ENCODE measurements at places on chromosomes 12 and 14.

GRCh38 chr14:70416725-70417349 is at the start of gene SYNJ2BP:
TSS of gene SYNJ2BP (minus strand) at chr14:70417090. CDS start at chr14:70416963, 127 bp downstream.
- peak; percentile 11 for DNase-seq

- no peak for DNase-seq
Observed at GRCh38 chr14:69688299-69688649, 76.9 kb downstream of the SUSD6 start.

- DNase-seq: peak; percentile 17
Observed at GRCh38 chr12:59403259-59403932, 192.4 kb upstream of the SLC16A7 start.

- no peak for DNase-seq
Observed at GRCh38 chr12:91396293-91396692, 213.7 kb upstream of the DCN start.

GRCh38 chr14:102775855-102776760 is 1.1 kb upstream of the TRAF3 start:
- no peak for DNase-seq

- DNase-seq: no peak
Observed at GRCh38 chr14:38989922-38990546, 113.0 kb downstream of the SEC23A start.

DNA sequence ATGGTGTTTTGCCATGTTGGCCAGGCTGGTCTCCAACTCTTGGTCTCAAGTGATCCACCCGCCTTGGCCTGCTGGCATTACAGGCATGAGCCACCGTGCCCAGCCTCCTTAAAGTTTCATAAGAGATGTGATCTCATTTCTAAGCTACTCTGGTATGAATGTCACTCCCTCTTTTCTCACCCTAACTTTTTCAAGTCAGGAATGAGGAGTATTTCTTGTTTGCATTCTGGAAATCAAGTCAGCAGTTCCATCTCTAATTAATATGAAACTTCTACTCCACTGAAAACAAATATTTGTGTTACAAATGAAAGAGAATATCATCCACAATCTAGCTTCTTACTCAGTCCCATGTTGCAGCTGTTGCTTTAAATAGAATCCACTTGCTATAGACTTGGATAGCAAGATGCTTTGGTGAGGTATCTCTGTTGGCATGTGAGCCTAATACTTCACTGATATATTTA is 61.3 kb downstream of the ARF6 start:
- DNase-seq: no peak

- DNase-seq: no peak
Observed at GRCh38 chr12:103768467-103769123, 72.4 kb downstream of the NT5DC3 start.

DNA sequence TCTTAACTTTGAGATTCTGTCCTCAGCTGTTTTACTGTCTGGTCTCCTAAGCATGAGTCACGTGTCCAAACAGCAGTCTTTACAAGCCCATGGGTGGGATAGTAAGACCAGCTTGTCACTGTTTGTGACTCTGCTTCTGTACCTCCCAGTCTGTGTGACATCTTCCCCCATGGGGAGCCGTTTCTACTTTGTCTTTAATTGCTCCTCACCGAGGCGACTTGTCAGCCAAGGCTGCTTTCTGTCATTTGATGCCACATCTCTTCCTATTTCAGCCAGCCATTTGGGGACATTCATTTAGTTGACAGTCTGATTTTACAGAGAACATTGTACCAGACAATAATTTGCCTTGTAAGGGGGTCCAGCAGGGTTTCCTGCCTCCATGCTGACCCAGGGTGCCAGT is 534.8 kb downstream of the NRXN3 start:
- DNase-seq: no peak

GRCh38 chr12:3243376-3244084 is 166.4 kb downstream of the TSPAN9 start:
- no peak for DNase-seq

DNA sequence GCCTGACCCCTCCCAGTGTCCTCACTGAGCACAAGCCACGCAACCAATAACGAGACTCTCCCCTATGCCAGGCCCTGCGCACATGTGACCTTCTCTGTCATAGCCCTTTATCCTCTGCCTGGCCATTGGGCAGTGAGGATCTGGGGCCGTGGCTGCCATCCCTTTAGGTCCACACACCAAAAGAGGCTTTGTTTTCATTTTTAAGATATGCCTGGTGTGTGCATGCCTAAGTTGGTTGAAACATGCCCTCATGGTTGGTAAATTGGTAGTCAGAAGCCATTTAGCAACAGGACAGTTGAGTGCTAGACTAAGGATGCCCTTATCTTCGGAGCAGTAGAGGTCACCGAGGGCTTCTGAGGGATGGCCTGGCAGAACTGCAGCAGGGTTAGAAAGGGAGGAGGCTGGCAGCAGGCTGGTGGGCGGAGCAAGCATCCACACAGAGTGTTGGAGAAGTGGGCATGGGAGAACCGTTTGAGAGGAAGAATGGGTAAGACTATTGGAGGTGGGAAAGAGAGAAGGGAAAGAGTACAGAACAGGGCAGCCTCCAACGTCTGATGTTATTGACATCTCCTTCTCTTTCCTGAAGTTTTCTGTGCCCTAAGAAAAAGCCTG is 75.1 kb downstream of the SLC24A4 start:
- DNase-seq: no peak

Data from retinal pigment epithelial cell (primary cell).